Muscle of leg (tissue), 16 donors: ENCODE measurements at places on chromosomes 4 and X. TPM values are rescaled to one million over a fixed set of nuclear protein-coding genes. Genes with fewer than 3 reads are reported as not detected.
A peak's percentile ranks its signal among the peaks of the same experiment; 100 is the strongest.

DNA sequence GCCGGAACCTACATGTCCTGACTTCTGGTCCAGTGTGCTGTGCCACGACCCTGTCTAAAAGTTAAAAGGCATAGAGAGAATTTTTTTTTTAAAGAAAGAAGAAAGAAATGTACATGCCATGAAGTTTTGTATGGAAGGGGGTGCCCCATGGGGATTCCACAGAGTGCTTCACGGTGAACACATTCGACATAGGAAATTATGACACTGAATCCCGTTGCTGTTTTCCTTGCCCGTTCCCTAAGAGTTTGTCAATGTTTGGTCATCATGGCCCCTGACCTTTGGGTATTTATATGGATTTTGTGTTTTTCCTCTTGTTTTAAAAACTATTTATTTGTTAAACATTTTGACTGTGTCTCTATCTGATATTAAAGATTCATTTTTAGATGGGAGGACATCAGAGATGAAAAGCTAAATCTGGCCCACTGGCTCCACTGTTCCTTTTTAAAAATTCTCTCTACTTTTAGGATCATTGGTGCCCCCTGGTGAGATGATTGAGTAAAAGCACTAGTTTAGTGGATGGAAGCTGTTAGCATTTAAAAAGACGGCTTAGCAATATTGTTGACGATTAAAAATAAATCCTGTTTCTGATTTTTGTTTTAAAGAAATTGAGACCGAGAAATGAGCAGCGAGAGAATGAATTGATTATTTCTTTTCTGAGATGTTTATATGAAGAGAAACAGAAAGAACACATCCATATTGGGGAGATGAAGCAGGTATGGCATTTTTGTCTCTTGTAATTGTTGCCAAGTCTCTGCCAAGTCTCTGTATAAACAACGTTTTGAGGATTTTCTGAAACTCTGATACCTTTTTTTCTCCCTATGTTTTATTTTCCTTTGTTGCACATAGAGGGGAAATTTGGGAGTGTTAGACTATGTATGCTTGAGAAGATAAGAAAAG lies 75.0 kb downstream of the PTTG2 start:
- DNase-seq: peak; percentile 72

DNA sequence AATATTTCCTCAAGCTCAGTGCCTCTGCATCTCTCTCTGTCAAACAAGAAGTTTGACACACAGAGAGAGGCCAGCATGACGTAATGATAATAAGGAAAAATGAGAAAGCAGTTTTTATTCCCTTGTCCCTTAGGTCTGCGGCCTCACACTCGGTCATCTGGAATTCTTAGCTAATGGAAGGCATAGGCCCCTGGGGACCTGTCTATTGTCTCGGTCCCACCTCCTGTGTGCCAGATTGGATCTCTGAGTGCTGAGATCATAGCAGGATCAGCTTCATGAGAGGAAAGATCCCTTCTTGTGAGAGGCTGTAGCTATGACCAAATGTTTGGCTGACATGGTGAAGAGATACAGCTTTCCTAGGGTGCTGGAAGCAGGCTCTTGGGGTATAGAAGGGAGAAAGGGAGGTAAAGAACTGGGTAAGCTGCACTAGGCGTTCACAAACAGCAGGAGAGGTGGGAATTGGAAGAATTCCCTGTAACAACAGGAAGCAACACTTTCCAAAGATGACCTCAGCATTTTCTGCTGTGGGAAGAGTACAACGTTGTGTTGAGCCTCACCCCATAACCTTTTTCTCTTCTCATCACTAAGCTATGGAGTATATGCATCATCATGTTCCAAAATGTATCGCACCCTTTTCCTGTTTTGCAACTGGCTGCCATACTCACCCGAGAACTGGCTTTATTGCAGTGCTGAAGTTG lies 20.2 kb downstream of the TMEM31 start:
- peak; percentile 92 for DNase-seq

GRCh38 chr4:8834681-8835220 lies 36.9 kb downstream of the HMX1 start:
- DNase-seq: no peak

The SLC39A8 gene
- 4.7 TPM for total RNA-seq

GRCh38 chr4:95910749-95911148 lies 70.9 kb downstream of the PDHA2 start:
- no peak for DNase-seq

DNA sequence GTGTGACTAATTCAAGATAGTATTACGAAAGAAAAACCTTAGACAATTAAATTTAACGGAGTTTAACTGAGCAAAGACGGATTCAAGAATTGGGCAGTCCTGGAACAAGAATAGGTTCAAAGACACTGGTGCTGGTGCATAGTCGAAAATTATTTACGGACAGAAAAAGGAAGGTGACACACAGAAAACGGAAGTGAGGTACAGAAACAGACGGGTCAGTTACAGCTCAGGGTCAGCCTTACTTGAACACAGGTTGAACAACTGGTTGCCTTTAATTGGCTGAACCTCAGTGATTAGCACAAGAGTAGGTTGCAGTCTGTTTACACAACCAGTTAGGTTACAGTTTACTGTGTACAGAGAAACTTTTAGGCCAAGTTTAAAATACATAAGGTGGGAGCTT lies 31.5 kb downstream of the KLHL8 start:
- peak; percentile 4 for DNase-seq

The ANXA10 gene
- total RNA-seq: not detected

DNA sequence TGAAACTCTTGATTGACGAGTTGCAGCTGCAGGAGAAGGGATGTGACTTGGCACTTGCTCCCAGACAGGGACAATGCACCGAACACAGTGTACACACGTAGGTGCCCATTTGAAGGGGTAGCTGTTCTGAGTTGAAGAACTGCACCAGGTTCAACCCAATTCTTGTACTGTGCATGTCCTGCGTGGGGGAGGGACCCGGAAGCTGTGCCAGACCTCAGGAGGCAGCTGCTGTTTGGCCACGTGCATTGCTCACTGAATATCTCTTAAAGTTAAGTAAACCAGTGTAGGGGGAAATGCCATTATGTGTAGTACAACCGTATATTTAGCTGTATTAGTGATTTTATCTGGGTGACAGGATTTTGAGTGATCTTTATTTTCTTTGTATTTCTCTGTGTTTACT lies 12.0 kb upstream of the RBBP7 start:
- peak; percentile 53 for DNase-seq

DNA sequence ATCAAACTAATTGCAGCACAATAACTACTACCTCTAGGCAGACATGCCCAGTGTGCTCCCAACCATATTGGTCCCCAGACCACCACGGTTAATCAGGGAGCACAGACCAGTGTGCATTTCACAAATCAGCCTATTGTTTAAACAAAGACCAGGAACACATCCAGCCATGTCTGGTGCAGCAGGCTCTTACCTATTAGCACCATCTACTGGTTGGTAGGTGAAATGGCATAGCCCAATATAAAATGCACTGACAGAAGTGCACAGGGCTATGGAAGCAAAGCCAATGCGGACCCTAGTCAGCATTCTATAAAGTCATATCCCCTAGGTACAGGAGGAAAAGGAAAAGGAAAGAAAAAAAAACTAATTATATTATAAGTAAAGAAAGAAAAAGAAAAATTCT lies 15.5 kb upstream of the CYLC1 start:
- DNase-seq: peak; percentile 10

DNA sequence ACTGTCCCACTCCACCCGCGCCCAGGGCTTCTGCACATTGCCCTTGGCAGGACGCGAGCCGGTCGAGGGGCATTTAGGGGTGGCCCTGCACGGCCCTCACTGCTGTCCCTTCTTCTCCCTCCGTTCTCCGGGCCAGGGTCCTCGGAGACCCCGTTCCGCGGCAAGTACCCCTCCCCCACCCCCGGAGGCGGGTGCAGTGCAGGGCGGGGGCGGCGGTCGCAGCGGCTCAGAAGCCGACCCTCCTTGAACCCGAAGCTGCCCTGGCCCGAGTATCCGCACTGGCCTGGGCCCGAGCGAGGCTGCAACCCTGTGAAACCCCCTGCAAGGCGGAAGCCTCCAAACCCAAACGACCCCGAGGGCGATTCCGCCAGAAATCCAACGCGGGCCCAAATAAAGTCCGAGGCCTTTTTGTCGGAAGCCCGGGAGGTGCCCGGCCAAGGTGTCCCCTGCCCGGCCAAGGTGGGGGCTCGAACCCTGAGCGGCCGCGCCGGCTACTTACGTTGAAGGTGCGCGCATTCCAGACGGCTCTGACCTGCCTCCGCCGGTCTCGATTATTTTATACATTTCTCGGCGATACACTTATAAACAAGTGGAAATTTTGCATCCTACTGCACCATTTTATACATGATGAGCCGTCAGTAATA lies 53.1 kb upstream of the TMEM33 start:
- no peak for DNase-seq

- DNase-seq: peak; percentile 92
These were observed 34.4 kb upstream of the RTL3 start for GRCh38 chrX:78693536-78693935.

The SYTL5 gene
- total RNA-seq: 0.13 TPM
